ENCODE measurements at places on chromosomes 6 and 20.
A peak's percentile ranks its signal among the peaks of the same experiment; 100 is the strongest.

- no peak for DNase-seq
Measured at GRCh38 chr20:58424218-58424969, 35.4 kb downstream of the VAPB start.

DNA sequence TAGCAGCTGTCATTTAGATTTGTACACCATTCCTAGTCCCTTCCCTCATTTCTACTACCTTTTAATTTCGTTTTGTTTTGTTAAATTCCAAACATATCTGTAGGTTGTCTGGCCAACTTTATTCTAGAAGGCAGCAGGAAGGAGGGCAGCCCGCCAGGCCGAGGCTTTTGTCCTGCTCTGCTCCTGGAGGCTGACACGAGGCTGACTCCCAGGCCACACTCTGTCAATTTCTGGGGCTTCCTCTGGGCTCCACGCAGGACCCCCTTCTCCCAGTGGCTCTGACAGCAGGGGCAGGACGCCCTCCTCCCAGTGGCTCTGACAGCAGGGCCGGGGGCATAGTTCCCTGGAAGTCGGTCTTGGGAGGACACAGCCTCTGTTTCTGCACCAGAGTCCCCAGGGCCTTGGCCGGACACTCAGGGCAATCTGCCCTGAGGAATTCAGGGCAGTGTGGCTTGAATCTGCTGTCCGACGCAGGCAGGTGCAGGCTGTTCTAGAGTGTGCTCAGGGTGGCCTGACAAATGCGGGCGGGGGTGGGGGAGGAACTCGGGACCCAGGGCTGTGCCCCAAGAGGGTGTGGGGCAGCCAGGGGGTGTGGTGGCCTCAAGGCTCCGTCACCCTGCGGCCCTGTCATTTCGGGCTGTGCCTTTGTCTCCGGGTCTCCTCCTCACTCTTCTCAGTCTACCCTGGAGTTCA, 11.8 kb downstream of the SMOC2 start:
- DNase-seq = no peak

DNA sequence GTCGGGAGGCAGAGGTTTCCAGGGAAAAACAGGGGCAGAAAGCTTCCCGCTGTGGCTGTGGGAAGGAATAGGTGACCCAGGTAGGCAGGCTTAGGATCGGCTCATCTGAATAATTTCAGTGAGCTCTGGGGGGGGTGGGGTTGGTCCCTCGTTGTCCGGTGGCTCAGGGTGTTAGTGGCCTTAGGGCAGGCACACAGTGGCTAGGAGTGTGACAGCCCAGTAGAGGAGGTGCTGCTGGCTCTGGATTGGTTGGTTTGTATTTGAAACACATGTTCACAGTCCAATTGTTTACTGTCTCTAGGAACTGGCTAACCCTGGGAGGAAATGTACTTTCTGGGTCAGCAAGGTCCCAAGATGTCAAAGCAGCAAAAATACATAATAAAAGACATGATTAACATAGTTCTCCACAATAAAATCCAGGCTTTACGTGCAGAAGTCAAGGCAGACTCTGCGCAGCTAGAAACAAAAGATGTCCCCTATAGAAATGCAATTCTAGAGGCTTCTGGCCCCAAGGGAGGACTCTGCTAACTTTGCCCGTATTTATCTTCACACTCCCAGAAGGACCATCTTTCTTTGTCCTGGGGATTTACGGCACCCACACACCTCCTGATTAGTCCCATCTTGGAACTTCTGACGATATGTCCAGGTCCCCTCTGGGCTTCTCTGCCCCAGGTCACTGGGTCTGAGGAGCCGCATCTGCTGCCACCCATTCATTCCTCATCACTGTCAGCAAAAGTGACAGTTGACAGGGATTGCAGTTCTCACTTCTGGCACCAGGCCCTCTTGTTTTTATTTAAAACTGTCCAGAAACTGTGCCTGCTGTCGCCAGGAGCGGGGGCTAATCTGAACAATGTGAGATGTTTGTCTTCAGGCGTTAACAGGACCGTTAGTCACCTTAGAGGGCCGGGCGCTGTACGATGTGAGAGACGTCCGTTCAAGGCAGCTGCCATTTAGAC, 18.7 kb downstream of the MOCS3 start:
- no peak for DNase-seq

GRCh38 chr20:40191573-40191972, 497.5 kb downstream of the MAFB start:
- DNase-seq = peak; percentile 22

- peak; percentile 86 for DNase-seq
Measured at GRCh38 chr6:31399589-31400466, 3.6 kb upstream of the MICA start.

DNA sequence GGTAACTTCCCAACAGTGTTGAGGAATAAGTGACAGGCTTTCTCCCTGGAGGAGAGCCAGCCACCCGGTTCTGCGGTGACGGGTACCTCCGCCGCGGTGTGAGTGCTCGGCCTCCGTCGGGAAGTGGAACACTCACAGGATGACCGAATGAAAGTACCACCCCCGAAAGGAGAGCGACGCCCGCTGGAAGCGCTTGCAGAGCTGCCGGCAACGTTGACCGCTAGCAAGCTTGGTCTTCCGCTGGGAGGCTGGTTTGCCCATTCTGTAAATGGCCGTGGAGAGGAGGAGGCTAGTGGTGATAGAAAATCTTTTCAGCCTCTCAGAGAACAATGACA, 614 bp upstream of the TMEM242 start:
- DNase-seq = peak; percentile 78

GRCh38 chr6:33708516-33709204, 2.8 kb downstream of the UQCC2 start:
- DNase-seq = no peak

- no peak for DNase-seq
Measured at GRCh38 chr20:8515810-8516435, 383.9 kb downstream of the PLCB1 start.

DNA sequence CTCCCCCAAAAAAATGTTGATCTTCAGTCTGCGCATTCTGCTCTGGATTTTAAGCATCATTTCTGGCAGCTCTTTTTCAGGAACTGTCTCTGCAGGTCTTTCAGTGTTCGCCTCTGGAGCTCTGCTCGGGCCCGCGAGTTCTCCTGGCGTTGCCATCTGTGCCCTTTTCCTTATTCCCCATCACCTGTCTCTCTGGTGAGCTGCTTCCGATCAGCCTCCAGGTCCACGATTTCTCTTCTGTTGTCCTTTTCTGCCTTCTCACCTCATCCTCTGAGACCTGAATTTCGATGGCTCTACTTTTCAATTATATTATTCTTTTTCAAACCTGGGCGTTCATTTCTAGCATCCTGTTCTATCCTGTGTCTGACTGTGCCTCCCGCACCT, 590 bp upstream of the MAP1LC3A start:
- no peak for DNase-seq

All from fibroblast of gingiva (primary cell).